Effector CD8-positive, alpha-beta T cell (primary cell): ENCODE measurements at places on chromosomes 3 and 15.

DNA sequence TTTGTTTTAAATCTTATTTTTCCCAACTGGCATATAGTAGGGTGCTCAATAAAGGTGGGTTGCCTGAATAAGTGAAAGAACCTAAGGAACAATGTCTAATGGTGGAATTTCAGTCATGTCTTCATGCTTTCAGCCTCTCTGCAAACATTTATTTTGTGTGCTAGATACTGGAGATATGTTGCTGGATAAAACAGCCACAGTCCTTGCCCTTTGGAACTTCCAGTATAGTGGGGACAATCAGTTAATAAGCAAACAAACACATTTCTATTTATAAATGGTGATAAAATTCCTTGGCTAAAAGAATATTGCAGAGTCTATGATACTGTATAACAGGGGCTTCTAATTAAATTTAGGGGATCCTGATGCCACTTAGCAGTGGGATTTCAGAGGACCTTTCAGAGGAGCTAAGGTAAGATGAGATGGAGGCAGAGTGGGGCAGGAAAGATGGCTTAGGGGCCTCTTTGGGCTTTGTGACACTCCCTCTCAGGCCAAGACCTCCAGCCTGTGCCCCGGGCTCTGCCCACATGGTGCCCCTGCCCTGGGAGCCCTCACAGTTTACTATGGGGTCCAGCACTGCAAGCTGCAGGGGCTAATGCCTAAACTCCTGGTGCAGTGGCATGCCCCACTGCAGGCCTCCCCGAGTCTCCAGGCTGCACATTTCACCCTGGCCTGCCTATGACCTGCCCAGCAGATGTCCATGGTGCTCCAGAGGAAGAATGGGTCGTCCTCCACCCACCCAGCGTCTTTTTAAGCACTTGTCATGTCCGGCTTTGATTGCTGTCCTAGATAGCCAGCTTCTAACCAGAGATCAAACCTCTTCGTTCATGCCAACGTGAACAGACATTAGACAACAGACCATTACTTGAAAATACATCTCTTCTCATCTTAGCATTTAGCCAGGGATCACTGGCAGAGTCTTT is 61.6 kb upstream of the PRR23C start:
- DNase-seq: no peak

DNA sequence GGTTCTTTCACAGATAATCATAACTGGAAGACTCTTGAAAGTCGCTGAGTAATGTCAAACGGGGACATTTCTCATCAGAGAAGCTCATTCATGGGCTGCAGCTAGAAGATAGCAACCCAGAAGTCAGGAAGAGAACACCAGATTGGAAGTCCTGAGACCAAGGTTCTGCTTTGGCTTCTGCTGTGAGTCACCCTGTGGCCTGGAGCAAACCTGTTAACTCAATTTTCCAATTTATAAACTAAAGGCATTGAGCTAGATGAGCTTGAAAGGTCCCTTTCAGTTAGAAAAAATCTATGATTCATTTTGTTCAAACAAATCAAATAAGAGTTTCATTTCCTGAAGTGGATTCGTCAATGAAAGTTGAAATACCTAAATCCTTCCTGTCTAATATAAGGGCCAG is 402.2 kb downstream of the EPHB1 start:
- no peak for DNase-seq

- DNase-seq: no peak
Measured at GRCh38 chr3:194197396-194197960, 61.5 kb downstream of the HES1 start.

GRCh38 chr3:123618768-123619484 is 34.1 kb upstream of the HACD2 start:
- DNase-seq: no peak

GRCh38 chr15:76866716-76867321 is 38.3 kb downstream of the SCAPER start:
- no peak for DNase-seq
